Fibroblast of skin of back (primary cell): ENCODE measurements at places on chromosomes 5 and 9.
A peak's percentile ranks its signal among the peaks of the same experiment; 100 is the strongest.

DNA sequence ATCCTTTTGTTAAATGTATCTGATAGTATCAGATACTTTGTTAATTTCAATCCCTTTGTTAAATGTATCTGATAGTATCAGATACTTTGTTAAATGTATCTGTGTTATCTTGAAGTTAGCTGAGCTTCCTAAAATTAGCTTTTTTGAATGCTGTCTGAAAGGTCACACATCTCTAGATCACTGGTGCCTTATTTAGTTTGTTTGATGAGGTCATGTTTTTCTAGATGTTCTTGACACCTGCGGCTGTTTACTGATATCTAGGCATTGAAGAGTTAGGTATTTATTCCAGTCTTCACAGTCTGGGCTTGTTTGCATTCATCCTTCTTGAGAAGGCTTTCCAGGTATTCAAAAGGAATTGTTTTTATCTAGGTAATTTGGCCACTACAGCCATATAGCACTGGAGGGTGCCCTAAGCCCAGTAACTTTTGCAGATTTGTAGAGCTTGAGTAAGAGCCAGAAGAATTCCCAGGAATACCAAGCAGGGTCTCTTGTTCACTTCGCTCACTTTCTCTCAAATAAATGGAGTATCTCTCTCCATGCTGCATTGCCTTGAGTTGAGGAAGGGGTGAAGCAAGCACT lies 435.4 kb upstream of the GRAMD2B start:
- DNase-seq, result no peak

GRCh38 chr9:134321946-134322741 lies 4.1 kb upstream of the RXRA start:
- DNase-seq, result no peak

DNA sequence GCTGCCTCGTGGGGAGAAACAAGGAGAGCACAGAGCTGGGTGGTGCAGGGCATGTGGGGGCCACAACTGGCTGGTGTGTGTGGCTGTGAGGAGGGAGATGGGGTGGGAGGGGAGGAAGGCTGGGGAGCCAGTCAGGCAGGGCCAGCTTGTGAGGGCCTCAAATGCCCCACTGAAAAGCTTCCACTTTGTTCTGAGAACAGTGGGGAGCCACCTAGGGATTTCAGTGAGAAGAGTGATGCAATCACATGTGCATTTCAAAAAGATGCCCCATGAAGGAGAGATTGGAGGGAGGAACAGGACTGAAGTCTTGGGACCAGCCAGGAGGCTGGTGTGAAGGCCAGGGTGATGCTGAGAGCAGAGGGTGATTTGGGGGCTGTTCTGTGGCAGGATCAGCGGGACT lies 1.3 kb downstream of the OR13J1 start:
- DNase-seq, result no peak

GRCh38 chr5:177601577-177602457 lies 1.9 kb downstream of the B4GALT7 start:
- DNase-seq, result no peak

- DNase-seq, result peak; percentile 16
These were observed 44.7 kb upstream of the ZNF608 start for GRCh38 chr5:124790895-124791732.
